ENCODE measurements at places on chromosomes 6 and 20.
A peak's percentile ranks its signal among the peaks of the same experiment; 100 is the strongest.

- DNase-seq, result no peak
These were observed 135.3 kb downstream of the ARID1B start for GRCh38 chr6:156912431-156912830.

DNA sequence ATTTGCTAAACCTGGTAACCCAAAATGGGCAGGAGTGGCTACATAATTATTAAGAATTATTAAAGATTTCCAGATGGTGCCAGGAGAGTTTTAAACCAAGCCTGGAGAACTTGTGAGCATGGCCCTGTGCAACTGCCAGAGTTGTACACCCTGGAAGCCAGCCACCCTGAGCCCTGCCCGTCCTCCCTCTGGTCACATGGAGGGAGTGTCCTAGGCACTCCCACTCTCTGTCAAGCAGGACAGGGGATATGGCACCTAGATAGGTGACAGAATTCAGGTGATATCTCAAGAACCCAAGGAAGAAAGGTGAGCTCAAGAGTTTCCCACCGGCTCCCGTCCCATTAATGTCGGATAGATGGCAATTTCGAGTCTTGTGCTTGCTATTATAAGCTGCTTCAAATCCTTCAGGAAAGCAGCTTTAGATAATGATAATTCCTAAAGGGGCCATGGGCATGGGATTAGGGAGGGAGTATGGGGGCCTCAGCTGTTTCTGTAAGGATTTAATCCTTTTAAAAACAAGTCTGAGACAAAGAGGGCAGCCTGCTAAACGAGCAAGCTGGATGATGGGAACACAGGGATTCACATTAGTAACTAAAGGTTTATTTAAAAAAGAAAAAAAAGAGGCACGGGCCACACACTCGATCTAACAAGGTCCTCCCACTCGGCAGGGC is 169.1 kb downstream of the BMP7 start:
- no peak for DNase-seq

GRCh38 chr6:136016228-136017225 is 165.0 kb downstream of the PDE7B start:
- no peak for DNase-seq

GRCh38 chr20:41293269-41294037 is 24.1 kb downstream of the ZHX3 start:
- DNase-seq, result peak; percentile 31

GRCh38 chr6:168774381-168774780 is 333.4 kb downstream of the SMOC2 start:
- DNase-seq, result peak; percentile 0

DNA sequence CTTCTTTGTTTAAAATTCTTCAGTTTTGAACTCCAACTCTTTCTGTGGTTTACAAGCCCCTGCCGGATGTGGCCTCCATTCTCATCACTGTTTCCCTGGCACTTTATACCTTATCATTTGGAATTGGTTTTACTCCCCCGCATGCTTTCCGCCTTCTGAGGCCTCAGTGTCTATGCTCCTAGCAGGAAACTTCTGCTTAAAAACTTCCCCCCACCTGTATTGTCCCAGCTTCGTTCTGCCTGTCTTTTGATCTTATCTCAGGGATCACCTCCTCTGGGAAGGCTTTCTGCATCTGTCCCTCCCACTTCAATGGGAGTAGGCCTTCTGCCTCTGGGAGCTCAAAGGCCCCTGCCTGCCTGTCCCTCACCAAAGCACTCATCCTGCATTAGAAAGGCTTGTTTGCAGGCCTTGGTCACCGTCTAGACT is 3.4 kb upstream of the ANGPT4 start:
- DNase-seq, result no peak

DNA sequence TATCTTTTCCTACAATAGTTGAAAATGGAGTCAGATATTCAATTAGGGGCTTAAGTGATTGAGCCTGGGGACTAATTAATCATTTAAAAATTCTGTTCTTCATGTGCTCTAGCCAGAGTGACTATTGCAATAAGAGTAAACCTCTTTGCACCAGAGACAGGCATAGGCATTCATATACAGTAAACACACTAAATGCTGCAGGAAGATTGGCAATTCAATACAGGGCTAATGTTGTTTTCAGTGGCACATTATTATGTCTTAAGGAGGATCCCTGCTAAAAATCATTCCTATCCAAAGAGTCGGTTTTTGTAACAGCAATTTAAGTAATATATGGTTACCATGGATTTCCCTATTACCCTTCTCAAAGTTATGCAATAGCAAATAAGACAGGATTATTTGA is 1.2 kb downstream of the PDE7B start:
- DNase-seq, result no peak

GRCh38 chr20:53149148-53149889 is 177.2 kb downstream of the TSHZ2 start:
- no peak for DNase-seq

- no peak for DNase-seq
These were observed 35.5 kb upstream of the ADTRP start for GRCh38 chr6:11814106-11814505.

Measured in amniotic epithelial cell (primary cell).